ENCODE measurements at places on chromosomes 4 and X.

GRCh38 chr4:7904952-7905915 lies 34.4 kb downstream of the AFAP1 start:
- DNase-seq, result no peak

GRCh38 chrX:114073926-114074325 lies 510.0 kb upstream of the HTR2C start:
- DNase-seq, result no peak

GRCh38 chr4:37604461-37604860 lies 81.7 kb downstream of the RELL1 start:
- no peak for DNase-seq

DNA sequence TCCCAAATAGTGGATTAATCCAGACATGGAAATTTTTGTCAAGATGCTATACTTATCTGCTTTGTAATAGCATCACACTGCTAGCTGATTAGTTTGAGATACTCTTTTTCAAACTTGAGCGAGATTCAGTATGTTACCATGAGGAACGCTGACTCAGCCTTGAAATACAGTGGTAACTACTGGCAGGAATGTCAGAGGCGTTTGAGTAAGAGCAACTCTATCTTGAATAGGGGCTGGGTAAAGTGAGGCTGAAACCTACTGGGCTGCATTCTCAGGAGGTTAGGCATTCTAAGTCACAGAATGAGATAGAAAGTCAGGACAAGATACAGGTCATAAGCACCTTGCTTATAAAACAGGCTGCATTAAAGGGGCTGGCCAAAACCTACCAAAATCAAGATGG lies 2519.6 kb downstream of the ARAP2 start:
- DNase-seq, result no peak

GRCh38 chrX:17374619-17375366 lies at the start of gene NHS:
Gene NHS, plus strand, starts transcription at chrX:17375200. Its CDS starts 558 bp downstream, at chrX:17375758.
- DNase-seq, result no peak

GRCh38 chr4:22179124-22179874 lies 230.7 kb upstream of the KCNIP4 start:
- no peak for DNase-seq

DNA sequence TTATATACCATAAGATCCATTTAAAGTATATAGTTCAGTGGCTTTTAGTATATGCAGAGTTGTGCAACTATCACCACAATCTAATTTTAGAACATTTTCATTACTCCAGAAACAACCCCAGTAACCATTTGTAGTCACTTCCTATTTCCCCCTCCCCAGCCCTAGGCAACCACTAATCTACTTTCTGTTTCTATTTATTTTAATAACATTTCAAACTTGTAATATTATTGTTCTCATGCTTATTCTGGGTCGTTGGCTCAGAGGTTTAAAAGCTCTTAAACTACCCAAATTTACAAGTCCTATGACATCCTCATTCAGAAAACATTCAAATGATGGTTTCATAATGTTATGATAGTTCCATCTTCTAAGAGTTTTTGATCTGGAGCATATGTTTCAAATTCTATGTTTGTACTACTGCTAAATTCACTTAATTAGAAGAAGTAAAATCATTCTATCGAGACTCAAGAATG lies 18.4 kb downstream of the XIAP start:
- no peak for DNase-seq

- no peak for DNase-seq
Measured at GRCh38 chrX:30831082-30831481, 58.0 kb downstream of the TAB3 start.

DNA sequence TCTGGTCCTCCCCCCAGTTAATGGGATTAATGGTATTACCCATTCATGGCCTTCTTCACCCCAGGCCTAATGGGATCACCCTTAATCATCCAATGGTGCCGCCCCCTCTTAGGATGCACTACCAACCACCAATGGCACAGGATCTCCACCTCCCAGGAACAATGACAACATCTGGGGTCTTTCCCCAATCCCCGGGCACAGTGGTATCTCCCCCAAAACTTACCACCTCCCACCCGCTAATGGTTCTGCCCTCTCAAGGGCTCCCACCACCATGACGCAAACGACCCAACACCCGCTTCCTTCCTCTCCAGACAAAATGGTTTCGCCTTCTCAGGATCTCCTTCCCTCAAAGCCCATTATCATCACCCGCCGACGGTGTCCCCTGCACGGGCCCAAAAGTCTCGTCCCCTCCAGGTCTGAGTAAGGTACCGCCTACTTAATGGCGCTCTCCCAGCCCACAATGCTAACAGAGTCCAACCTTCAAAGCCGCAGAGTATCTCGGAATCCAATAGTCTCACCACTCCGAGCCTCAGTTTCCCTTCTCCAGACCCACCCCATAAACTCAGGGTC lies 458 bp downstream of the GRIPAP1 start:
- DNase-seq, result peak; percentile 40

DNA sequence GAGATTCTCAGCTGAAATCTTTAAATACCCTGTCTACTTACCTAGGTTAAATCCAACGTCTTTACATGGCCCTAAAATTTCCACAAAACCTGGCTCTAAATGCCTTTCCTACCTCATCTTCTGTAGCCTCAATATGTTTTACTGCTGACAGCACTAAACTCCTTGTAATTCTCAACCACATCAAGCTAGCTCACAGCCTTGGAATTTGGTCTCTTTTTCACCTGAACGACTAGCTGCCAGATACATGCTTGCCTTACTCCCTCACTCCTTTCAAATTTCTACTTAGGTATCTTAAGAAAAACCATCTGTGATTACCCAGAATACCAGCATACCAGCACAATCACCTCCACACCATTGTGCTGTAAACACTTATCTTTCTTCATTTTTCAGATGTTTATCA lies 635.6 kb upstream of the PCDH10 start:
- no peak for DNase-seq

- DNase-seq, result no peak
Measured at GRCh38 chr4:37748485-37748884, 62.3 kb upstream of the RELL1 start.

- DNase-seq, result no peak
Measured at GRCh38 chrX:633985-634958, 3.7 kb downstream of the SHOX start.

GRCh38 chr4:169582203-169582602 lies 30.2 kb downstream of the NEK1 start:
- no peak for DNase-seq

DNA sequence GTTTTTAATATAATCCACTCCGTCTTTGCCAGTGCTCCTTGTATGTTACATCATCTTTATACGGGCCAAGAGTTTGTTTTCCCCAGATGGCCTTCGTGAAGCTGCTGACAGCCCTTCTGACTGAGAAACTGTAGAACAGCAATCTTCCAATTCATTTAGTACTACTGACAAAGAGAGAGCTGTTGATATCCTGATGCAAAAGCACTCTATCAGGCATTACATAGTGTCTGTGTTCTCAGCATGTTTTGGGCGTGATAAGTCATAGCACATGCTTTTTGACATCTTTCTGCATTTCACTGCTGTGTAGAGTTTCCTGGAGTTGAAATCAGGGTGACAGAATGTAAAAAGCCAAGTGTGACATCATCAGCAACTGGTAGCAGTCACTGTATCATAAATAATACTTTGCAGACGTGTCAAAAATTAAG lies 746.3 kb upstream of the FAM241A start:
- no peak for DNase-seq

GRCh38 chr4:41015016-41015675 lies 199.2 kb downstream of the APBB2 start:
- DNase-seq, result no peak

- DNase-seq, result no peak
Measured at GRCh38 chrX:140342410-140342809, 162.5 kb downstream of the SOX3 start.

GRCh38 chr4:183831026-183831446 lies 74.1 kb upstream of the STOX2 start:
- DNase-seq, result no peak

DNA sequence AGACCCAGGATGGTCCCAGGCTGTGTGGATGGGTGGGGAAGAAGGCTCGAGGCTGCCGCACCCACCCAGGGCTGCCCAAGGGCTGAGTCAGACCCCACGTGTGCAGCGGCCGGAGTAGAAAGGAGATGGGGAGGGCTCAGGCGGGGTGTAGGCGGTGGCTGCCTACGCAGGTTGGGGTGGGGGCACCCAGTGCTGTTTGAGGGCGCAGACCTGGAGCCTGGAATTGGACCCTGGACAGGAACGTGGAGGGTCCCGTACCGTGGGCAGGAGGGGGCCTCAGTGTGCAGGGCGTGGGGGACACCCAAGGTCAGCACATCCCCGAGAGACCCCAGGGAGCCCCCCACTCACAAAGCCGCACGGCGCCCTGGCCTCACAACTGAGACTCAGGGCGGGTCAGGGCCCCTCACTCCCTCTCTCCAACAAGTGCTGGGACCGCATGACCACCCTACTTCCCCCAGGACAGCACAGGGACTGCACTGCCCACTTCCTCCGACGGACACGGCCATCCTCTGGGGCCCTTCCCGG lies 79.9 kb downstream of the FAM53A start:
- no peak for DNase-seq

GRCh38 chr4:135840781-135841180 lies 1639.2 kb upstream of the PABPC4L start:
- no peak for DNase-seq

DNA sequence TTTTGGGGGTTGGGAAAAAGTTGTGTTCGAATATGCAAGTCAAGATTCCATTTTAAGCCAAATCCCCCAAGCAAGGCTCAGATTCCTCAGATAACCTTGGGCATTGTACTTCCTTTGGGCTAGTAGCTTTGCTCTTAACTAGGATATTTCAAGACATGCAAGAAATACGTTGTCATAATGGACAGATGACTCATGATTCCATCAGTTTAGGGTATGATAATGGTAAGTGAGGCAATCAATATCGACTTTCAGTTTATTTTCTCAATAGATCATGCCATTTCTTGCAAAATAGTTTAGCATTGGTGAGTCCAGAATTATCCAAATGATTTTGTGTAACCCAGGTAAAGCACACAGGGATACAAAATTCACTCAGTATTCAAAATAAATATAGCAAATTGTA lies 25.4 kb downstream of the CFAP299 start:
- no peak for DNase-seq

GRCh38 chr4:88352062-88352740 lies 26.5 kb upstream of the HERC6 start:
- no peak for DNase-seq

DNA sequence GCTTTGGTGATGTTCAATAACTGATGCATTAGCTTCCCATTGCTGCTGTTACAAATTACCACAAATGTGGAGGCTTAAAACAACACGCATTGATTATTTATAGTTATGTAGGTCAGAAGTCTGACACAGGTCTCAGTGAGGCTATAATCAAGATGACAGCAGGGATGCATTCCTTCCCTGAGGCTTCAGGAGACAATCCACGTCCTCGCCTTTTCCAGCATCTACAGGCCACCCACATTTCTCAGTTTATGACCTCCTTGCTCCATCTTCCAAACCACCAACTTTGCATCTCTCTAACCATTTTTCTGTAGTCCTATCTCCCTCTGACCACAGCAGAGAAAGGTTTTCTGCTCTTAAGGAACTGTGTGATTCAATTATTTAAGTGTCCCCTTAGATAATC lies 92.5 kb downstream of the GASK1B start:
- DNase-seq, result no peak

- DNase-seq, result no peak
Measured at GRCh38 chr4:3747581-3747904, 18.6 kb upstream of the ADRA2C start.

GRCh38 chrX:131987252-131987651 lies 35.9 kb upstream of the STK26 start:
- DNase-seq, result no peak

GRCh38 chrX:125382148-125382628 lies 62.5 kb downstream of the TEX13C start:
- DNase-seq, result no peak

DNA sequence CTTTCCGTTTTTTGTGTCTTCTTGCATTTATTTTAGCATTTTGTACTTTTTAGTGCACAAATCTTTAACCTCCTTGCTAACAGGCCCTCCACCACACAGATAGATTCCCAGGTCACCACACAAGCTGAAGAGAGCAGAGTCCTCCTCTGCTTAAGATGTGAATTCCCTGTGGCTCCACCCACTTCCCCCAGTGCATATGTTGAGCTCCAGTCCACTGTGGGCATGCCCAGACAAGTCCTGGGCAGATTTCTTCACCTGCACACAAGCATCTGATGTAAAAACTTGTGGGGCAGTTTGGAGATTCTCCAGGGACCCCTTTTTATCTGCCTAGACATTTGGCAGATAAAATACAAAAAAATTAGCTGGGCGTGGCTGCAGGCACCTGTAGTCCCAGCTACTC lies 19.8 kb upstream of the PASD1 start:
- no peak for DNase-seq

- DNase-seq, result no peak
Measured at GRCh38 chrX:103101299-103102042, 8.5 kb upstream of the NXF3 start.

- no peak for DNase-seq
Measured at GRCh38 chr4:11011249-11011648, 326.7 kb upstream of the CLNK start.

DNA sequence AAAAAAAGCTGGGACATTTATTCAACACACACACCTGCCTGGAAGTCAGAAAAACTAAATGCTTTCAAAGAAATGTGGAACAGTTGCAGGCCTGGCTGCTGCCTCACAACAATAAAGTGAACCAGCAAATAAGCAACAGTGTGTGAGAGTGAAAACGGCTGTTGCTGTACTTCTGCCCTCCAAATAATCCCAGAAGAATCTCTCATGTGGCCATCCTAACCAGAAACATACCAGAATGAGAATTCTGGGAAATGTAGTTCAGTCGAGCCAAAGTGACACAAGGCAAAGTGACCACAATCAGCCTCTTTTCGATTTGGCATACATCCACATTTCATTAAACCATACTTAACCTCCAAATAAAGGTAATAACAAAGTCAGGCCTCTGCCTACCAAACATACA lies 204.5 kb downstream of the SLC7A11 start:
- no peak for DNase-seq

DNA sequence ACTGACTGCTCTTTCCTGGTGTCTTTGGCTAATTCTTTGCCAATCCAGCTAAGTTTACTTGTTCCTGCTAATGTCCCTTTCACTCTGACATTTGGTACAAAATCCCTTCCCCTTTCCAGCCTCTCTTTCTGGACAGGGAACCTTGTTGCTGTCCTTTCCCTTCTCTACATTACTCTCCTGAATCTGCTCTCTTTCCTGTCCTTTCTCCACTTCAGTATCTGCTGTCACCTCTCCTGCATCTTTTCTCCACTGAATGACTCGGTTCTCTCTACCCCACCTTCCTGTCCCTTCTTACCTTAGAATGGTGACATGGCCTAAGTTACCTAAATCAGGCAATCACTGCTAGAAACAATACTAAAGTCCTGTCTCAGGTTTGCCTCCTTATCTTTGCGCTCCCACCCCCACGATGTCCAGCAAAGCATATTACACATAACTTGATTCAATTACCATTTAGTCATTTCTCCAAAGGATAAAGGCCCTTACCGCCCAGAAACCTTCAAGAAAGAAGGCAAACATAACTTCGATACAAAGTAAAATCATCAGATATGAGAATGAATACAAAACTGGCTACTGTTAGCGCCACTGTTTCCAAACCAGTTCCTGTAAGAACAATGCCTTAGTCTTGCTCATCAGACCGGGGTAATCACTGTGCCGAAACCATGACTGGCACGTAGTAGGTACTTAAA lies 890 bp downstream of the BOD1L1 start:
- DNase-seq, result no peak

GRCh38 chr4:140057701-140058100 lies 96.3 kb downstream of the MAML3 start:
- DNase-seq, result no peak

GRCh38 chr4:151908734-151909497 lies 148.1 kb upstream of the GATB start:
- DNase-seq, result no peak

All from stimulated activated CD8-positive, alpha-beta memory T cell treated with anti-CD3 and anti-CD28 coated beads, Interleukin-7, amount 100 ng/mL, for 4 hours (primary cell).